Forelimb muscle (tissue), 1 donor: ENCODE measurements at places on chromosomes 3 and 15. TPM values are rescaled to one million over a fixed set of nuclear protein-coding genes. Genes with fewer than 3 reads are reported as not detected.

GRCh38 chr3:106745344-106746168 is 631.7 kb upstream of the CCDC54 start:
- no peak for DNase-seq

DNA sequence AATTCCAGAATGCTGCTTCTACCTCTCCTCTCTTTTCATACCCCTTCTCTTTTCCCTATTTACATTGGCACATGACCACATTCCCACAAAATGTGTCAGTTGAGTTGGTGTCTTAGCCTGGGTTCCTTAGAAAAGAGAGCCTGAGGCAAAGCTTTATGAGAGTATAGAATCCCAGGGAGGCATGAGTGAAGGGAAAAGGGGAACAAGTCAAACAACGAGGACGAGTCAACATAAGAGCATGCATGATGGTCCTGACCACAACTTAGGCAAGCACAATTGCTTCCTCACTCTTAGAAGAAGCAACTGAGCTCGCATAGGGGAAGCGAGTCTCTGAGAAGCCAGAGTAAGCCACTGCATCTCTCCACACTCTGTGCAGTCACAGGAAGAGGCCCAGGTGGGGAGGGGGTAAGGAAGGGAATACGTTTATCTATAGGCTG is 15.4 kb upstream of the ZNF774 start:
- no peak for DNase-seq

CYP8B1 gene
- 0.09 TPM for polyA plus RNA-seq

FGF12 gene
- 1.6 TPM for polyA plus RNA-seq

DNA sequence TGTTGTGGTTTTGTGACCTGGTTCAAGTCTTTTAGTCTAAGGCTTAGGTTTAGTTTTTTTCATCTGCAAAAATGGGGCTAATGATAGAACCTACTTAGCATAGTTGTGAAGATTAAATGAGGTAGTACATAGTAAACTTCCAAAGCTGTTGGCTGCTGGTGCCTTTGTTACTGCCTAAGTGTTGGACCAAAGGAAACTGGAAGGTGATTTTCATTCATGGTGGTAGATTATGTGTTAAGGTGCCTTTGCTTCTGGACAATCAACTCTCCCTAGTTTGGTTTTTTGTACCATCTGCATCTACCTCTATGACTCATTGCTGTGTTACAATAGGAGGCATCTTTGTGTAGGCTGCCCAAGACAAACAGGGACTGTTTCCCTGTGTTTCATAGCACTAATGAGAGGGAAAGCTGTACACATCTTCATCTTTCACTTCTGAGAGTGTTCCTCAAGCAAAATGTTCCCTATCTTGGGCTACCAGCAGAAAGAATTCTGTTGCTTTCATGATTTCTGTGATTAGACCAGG is 3.2 kb downstream of the MAP2K1 start:
- no peak for DNase-seq

DNA sequence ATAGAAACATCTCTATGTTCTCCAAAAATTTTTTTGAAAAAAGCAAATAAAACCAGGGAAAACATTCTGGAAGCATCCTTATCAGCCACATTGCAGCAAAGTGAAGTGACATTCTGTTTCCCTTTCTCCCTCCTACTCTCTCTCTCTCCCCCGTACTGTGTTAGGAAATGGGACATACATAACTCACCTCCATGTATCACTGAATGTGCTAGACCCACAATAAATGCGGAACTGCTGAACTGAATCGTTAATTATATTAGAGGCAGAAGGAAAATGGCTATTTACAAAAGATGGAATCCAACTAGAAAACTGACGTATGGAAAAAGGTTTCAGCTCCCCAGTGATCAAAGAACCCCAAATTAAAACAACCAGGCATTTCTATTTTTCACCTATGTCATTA is 129.8 kb downstream of the MINAR1 start:
- DNase-seq: no peak

GRCh38 chr3:132720228-132720627 is 2.0 kb downstream of the NPHP3 start:
- no peak for DNase-seq

DNA sequence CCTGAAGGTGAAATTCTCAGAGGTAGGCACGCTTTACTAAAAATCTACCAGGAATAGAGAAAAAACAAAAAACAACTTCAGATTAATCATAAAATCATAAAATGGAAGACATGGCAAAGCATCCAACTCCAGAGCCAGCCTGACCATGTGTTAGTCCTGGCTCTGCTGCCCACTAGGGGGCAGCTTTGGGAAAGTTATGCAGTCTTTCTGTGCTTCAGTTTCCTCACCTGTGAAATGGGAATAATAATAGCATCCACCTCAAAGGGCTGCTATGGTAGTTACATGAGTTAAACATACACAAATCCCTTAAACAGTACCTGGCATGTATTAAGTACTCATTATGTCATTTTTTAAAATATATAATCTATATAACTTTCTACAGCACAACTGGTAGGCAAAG is 52.3 kb downstream of the WNT5A start:
- DNase-seq: no peak

RNF111 gene
- 24.1 TPM for polyA plus RNA-seq

ETFA gene
- 113 TPM for polyA plus RNA-seq

DNA sequence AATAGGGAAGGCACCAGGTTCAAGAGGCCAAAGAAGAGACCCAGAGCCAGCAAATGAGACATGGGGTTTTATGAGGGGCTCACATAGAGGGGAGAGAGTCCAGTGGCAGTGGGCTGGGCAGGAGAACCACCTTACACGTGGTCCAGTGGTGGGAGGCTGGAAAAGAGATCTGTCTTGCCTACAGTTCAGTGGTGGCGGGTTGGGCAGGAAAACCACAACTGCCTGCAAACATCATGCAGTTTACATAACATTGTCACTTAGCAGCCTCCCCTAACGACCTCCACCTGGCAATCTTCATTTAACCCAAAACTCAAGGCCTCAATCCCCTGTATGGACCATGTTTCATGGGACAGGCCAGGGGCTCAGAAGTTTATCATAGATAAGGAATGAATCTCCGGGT is 29.1 kb downstream of the CRYGS start:
- DNase-seq: no peak

GRCh38 chr3:100548053-100548452 is 55.6 kb downstream of the TMEM45A start:
- DNase-seq: no peak

RLBP1 gene
- 0.28 TPM for polyA plus RNA-seq

LRRN1 gene
- 58.0 TPM for polyA plus RNA-seq

DNA sequence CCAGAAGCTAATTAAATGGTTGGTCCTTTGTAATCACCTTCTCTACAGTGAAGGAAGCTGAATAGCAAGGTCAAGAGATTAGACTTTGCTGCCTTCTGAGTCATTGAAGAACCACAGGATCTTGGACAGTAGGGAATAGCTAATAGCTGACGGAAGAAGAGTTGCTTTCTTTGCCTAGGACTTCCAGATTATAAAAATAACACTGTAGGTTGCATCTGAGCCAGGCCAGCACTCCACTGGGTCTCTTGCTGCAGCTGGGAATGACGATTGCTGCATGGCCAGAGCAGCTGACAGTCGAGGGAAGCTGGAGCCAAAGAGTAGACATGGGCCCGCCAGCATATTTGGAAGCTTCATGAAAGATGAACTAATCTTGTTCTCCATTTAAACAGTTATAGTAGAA is 81.5 kb upstream of the KCNMB2 start:
- DNase-seq: peak; percentile 88

AHSG gene
- polyA plus RNA-seq: not detected

DNA sequence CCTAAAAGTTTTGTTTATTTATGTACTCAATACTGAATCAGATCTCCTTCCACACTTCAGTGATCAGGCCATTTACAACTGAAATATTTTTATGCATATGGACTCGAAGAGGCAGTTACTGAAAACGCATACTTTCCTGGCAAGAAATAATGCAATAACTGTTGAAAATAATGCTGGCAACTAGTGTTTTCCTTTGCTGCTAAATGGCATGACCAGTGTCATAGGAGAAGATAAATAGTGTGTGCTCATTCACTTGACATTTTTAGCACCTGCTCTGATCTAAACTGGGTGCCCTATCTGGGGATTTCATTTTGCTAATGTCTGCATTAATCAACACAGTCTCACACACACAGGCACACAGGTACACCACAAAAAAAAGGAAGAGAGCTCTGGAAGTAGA is 695.2 kb downstream of the TUSC7 start:
- DNase-seq: no peak

DNA sequence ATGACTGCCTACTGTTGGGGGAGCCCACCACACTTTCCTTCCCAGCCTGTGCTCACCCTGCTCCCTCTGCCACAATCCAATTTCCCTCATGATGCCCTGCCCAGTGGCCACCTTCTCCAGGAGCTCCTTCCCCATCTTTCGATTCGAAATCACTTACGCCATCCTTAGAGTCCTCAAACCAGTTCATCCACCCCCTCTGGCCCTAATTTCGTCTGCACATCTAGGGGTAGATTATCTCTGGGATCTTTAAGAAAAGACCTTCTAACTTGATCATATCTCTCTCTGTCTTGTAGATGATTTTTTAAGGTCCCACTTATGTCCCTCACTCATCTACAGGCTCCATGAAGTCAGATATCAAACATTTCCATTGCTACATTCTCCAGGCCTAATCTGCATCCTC is 17.1 kb downstream of the CYP19A1 start:
- DNase-seq: no peak

GRCh38 chr3:159904911-159905310 is 83.7 kb upstream of the IL12A start:
- no peak for DNase-seq

GRCh38 chr15:70856177-70856883 is 2.4 kb upstream of the LARP6 start:
- no peak for DNase-seq

CCDC13 gene
- 0.67 TPM for polyA plus RNA-seq

HRG gene
- polyA plus RNA-seq: not detected

ZNF619 gene
- polyA plus RNA-seq: 2.8 TPM

GRCh38 chr3:134009345-134010000 is 20.3 kb downstream of the SLCO2A1 start:
- DNase-seq: no peak

DNA sequence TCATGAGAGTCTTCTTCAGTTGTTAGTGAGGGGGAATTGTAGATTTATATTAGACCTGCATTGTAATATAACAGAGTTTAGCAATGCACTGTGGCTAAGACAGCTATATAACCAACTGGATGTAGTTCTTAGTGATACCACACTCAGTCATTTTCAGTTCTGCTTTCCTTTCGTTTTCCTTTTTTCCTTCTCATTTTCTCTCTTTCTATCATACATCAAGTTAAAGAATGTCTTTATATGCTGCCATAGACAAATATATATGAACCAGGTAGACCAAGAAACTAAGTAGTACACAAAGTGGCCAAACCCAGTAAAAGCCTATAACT is 43.7 kb upstream of the CD47 start:
- no peak for DNase-seq

ZNF501 gene
- polyA plus RNA-seq: 5.1 TPM

LSG1 gene
- 24.9 TPM for polyA plus RNA-seq

CKMT1B gene
- not detected for polyA plus RNA-seq

GOLGA8N gene
- 19.5 TPM for polyA plus RNA-seq

GRCh38 chr3:12832350-12833221 is 8.8 kb downstream of the RPL32 start:
- DNase-seq: no peak

DNA sequence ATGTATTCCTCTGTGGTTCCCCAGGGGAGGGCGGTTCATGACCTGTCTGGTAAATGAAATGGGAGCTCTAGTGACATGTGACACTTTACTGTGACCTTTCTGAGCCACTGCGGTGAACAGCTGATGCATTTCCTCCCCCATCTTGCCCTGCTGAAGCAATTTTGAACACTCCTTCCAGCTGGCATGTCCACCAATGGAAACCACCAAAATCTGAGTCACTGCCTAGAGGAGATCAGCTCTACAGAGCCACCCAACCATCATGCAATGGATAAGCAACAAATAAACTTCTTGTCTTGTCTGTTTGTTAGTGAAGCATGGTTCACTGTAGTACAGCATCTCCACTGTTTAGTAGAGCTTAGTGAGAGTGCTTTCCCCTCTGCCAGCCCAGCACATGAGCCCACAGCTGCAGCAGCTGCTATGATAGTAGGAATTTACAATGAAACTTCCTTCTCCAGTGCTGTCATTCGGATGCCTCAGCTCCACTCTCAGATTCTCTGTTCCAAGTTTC is 479.4 kb downstream of the NTRK3 start:
- no peak for DNase-seq

DNA sequence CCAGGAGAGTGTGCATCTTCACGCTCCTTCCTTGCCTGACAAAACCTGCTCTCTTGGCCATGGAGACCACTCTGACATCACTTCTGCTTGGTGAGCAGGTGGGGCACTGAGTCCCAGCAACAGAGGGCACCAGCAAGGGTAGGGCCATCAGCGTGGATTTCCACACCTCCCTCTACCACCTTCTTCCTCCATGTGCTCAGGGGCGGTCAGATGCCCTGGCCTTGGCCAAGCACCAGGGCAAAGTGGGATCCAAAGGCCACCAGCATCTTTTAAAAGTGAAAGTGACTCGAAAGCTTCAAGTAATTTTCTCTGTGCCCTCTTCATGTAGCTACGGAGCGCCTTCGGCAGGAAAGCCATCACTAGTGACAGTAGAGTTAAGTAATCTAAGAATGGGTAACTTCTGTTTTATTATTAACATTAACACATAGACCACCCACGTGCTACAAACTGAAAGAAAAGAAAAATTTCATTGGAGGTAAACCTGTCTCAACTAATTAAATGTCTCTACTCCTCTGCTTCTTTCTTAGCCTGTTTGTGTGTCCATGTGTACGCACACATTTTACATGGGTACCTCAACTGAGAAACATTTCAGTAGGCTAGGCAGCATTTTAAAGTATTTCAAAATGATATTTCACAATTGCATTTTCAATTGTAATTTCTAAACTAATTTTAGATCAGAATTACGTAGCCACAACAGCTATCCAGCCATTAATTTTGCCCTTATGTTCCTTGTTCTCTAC is 57.9 kb downstream of the CHSY1 start:
- no peak for DNase-seq

HCLS1 gene
- polyA plus RNA-seq: 6.3 TPM

CLEC3B gene
- polyA plus RNA-seq: 94.4 TPM

GRCh38 chr3:186368176-186368575 is 6.1 kb upstream of the DGKG start:
- DNase-seq: no peak

OCA2 gene
- 2.8 TPM for polyA plus RNA-seq

FRMD5 gene
- 0.42 TPM for polyA plus RNA-seq

LRRC34 gene
- polyA plus RNA-seq: 3.5 TPM

DNA sequence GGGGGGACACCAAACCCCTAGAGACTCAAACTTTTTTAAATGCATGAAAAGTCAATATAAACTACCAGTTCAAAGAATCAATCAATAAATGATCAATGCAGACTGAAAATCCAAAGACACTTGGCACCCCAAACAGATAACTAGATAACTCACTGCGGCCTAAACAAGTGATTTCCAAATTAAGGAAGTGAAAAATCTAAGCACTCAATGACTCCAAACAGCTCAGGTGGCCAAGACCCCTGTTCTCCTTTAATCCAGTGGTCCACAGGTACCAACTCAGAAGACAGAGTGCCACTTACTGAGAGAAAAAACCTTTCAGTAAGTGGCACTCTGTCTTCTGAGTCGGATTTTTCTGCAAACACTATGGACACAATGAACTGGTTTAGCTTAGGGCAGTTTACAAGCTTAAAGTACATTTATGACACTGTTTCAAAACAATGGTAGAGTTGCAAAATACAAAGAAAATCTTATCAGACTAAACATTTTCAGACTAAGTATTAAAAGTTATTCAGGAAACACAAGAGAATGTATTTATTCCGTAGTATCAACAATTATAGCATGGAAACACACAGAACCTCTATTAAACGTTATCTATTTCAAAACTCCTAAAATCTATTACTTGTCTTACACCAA is 4.7 kb downstream of the DLG1 start:
- no peak for DNase-seq
